Forelimb muscle (tissue), 1 donor: ENCODE measurements at places on chromosomes 6 and 20. TPM values are rescaled to one million over a fixed set of nuclear protein-coding genes. Genes with fewer than 3 reads are reported as not detected.

Gene BMP7
- 3.4 TPM for polyA plus RNA-seq

Gene SOX18
- 10.8 TPM for polyA plus RNA-seq

Gene BIRC7
- polyA plus RNA-seq = 0.27 TPM

Gene VSX1
- polyA plus RNA-seq = not detected

Gene SIRPD
- polyA plus RNA-seq = not detected

Gene OR2H1
- not detected for polyA plus RNA-seq

Gene SIRPB2
- 1.6 TPM for polyA plus RNA-seq

Gene SPATS1
- not detected for polyA plus RNA-seq

Gene PROKR2
- polyA plus RNA-seq = not detected

Gene CDSN
- 0.06 TPM for polyA plus RNA-seq

Gene SLC13A3
- 3.3 TPM for polyA plus RNA-seq

Gene CALHM4
- not detected for polyA plus RNA-seq

Gene PAK5
- polyA plus RNA-seq = 0.14 TPM

Gene MATN4
- 0.57 TPM for polyA plus RNA-seq

Gene PSORS1C1
- 1.7 TPM for polyA plus RNA-seq

Gene ENPP3
- polyA plus RNA-seq = 0.59 TPM

Gene EYS
- polyA plus RNA-seq = 0.47 TPM

Gene RBPJL
- polyA plus RNA-seq = not detected

Gene GRIK2
- 1.3 TPM for polyA plus RNA-seq

Gene MAS1
- 0.18 TPM for polyA plus RNA-seq

Gene TAGAP
- polyA plus RNA-seq = 1.0 TPM
